NCI-H524 (cell line): ENCODE measurements at places on chromosomes 2 and 18.

DNA sequence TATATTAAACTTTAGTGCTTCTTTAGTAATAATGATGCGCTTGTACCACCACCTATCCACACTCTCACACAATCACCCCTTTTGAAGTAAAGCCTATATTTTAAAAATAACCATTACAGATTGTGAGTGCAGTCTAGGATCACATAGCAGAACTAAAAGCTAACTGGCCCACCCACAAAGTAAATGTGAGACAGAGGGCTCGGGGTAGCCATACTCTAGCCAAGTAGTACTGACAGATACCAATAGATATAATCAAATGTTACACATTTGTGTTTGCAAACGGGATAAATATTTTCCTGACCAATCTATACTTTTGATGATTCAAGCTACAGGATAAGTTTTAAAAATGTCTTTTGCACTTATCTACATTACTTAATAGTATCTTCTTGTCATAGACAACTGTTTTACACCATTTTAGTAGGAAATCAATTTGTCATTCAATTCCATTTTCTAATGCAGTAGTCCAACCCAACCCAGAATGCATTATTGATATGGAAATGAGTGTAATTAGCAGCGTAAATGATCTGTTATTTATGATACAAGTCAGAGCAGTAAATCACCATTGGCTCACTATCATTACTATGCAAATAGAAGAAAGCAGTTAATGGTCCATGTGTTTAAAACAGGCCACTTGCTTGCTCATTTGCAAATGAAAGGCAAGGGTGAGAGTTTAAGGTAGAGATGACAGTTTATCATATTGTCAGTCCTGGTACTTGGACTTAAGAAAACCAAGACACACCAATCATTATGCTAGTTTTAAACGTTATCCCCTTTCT, 111.8 kb downstream of the ERBB4 start:
- no peak for DNase-seq

DNA sequence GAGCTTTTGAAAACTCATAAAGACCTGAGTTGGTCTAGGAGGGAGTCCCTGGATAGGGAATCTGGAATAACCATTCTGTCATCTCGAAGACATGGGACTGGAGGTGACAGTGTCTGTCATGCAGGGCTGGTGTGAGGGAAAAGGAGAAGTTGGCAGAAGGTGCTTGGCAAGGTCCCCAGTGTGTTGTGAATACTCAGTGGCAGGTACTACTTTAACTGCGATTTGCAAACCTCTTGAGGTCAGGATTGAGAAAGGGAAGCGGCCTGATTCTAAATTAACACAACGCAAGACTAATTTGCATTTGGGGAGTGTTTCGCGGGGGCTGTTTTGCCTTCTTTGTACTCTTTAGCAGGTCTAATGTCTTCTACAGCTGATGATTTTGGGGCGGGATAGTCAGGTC, 77.0 kb upstream of the TMEM200C start:
- no peak for DNase-seq

GRCh38 chr2:100778637-100779450, 41.1 kb upstream of the NPAS2 start:
- DNase-seq = no peak

DNA sequence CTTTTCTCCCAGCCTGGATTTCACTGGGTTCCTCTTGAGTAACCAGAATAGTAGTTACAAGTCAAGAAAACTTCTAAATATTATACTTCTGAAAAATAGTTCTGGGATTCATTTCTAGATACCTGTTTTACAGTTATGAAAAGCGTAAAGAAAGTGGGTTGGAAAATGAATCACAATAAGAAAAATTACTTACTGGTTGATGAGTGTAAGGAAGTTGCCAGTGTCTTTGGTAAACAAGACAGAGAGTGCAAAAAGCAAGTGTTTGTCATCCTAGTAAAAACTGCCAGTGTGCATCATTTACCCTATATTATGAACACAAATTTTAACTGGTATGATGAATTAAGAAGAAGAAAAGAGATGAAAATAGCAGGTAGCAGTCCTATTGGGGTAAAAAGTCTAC, 88.9 kb downstream of the R3HDM1 start:
- no peak for DNase-seq

- no peak for DNase-seq
Observed at GRCh38 chr18:13269013-13269280, 50.4 kb downstream of the LDLRAD4 start.

DNA sequence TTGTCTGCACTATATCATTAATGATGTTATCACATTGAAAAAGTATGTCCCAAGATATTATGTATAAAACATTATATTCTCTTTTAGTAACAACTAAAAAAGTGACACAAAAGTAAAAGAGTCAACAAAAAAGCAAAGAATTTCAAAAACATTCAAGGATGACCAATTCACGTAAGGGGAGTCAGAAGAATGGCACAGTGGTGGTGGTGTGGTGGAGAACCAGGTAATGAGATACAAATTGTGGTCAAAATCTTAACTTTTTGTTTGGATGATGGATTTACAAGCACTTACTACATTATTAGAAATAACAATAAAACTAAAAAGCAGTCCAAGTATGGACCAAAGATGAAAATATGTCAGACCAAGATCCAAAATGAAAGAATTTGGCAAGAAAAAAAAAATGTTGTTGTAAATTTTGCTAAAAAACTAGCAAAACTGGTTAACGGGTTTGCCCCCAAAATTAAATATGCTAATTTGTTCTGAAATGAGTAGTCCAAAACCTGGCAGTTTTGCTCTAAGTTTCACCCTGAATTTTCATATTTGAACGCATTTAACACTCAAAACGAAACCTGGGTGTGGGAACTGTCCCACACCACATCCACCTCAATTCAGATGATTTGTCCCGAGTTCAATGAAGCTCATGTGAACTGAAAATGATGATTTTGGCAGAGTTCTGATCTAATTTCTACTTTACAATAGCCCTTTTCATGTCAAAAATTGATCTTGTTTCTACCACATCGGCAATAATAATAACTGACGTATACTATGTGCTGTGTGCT, 135.8 kb downstream of the IKZF2 start:
- no peak for DNase-seq

- DNase-seq = no peak
Observed at GRCh38 chr18:3857544-3857943, 407.6 kb downstream of the TGIF1 start.

DNA sequence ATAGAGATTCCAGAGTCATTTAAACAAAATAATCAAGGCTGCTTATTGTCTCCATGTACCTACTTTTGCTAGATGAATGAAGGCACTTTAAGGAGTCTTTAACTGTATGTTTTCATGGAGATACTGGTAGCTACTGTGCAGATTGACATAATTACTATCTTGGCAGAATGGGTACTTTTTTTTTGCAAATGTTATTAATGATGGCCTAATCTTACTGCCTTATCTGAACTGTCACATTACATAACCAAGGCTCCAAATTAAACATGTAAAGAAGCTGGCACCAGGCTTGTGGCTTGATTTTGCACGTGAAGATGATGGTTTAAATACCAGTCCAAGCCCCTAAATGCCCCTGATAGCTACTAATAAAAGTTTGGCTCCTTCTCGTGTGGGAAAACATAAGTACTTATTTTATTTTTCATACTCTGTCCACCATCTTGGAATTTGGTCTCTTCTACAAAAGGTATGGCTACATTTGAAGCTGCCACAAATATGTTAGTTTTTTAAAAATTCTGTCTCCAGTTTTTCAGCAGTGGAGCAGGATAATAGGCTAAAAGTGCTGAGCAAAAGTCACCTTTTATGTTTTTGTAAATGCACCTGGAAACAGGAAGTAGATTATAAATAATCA, 4.1 kb downstream of the TRIB2 start:
- DNase-seq = no peak

DNA sequence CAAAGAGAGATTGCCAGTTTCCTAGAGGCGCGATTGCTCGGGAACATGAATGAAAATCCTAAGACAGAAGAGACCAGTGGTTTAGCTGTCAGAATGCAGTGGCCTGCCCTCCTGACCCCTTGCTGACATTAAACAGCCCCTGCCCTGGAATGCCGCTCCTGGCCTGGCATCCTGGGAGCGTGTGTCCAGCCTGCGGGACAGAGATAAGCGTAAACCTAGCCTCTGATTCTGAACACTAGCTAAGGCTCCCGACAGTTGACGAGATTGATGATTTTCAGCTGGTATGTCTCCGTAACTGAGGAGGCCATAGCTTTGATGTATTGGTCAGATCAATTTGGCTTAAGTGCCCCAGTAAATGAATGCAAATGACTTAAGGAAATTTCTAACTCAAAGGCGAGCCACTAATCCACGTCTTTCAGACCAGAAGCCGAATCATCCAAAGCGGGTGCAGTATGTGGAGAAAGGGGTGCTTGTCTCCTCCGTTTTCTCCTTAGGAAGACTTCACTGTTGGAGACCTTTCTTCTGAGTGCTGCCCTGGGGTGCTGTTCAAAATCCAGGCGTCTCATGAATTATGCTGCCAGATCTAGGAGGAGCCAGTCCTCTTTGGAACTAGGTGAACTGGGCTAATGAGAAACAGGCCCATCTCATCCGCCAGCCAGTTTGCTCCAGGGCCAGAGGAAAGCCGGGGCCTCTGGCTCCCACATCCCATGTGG, 142.5 kb upstream of the L3MBTL4 start:
- DNase-seq = no peak

- DNase-seq = no peak
Observed at GRCh38 chr2:99420751-99421299, 69.0 kb downstream of the REV1 start.

DNA sequence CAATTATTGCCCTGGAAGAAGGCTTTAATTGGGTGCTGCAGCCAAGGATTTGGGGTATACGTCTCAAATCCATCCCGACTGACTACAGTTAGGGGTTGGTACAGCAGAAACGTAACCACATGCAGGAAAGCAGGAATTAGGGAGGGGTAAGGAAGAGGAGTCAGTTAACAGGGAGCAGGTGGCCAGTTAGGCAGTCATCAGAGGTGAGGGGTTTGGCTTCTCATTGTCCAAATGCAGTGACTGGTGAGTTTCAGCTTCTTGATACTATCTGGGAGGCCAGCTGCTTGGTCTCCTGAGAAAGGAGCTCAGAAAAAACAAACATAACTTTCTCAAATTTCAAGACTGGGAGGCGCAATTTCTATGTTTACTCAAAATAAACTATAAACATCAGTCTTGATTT, 38.8 kb upstream of the UBE2F start:
- DNase-seq = no peak

- DNase-seq = peak; percentile 7
Observed at GRCh38 chr18:5052491-5052890, 144.6 kb downstream of the AKAIN1 start.

DNA sequence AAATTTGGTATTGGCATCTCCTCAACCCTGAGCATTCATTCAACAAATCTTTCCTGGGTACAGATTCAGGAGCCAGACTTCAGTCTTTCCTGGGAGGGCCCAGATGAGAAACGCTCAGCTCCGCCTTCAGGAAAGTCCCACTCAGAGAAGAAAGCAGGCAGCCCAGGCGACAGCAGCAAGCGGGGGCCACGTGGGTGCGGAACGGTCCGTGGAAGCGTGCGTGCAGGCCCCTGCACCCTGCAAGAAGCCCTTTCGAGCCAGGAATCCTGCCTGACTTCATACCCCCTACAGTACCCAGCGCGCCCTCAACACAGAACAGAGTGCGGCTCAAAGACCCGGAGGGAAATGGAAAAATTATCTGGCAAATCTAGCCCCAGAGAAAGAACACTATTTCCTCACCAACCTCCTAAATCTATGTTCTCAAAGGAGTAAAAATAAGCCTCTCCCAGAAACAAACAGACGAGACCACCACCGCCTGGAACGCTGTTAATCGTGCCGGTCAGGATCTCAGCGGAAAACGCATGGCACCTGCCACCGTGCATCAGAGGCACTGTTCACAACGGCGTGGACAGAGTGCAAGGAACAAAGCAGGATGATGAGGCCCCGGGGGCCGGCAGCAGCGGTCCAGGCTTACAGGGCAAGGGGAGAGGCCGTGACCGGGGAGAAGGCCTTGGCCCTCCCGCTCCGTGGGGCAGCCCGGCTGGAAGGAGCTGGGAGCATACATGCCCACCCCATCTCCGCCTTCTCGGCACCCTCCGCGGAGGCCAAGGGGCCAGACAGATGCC, 318.3 kb downstream of the EIPR1 start:
- no peak for DNase-seq

GRCh38 chr2:98308068-98308467, 38.2 kb upstream of the CNGA3 start:
- DNase-seq = no peak

- DNase-seq = no peak
Observed at GRCh38 chr18:67608615-67609273, 92.2 kb upstream of the DSEL start.

- DNase-seq = no peak
Observed at GRCh38 chr2:19207452-19207851, 151.0 kb downstream of the OSR1 start.

DNA sequence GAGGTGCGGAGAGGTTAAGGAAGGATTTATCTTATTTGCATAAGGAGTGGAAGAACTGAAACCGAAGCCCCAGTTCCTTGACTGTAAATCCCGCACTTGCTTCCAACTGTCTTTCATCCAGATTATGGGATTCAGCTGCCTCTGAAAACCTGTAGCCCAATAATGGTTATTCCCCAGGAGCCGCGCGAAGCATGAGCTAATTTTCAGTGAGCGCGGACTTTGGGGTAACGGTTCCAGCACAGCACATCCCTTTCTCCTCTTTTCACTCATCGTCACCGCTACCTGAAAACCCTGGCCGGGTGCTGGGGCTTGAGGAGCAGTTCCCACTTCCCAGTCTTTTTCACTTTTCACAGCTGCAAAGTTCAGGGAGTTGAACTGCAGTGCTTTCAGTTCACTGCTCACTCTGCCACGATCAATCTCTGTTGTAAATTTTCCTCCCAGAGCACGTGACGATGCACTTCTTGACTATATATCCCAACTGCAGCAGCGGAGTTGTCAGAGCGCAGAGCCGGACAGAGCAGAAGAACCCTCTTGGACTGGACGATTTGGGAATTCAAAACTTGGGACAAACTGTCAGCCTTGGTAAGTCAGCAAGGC, at the start of gene KCNE4:
TSS of gene KCNE4 (plus strand) at position 498 of the 597 bp plus-strand sequence. CDS start 641 bp downstream, outside the sequence.
- peak; percentile 51 for DNase-seq

GRCh38 chr2:152559008-152559407, 158.3 kb downstream of the PRPF40A start:
- no peak for DNase-seq

- DNase-seq = no peak
Observed at GRCh38 chr2:74420006-74420405, 1.4 kb downstream of the C2orf81 start.

GRCh38 chr18:80251700-80252099, 4.4 kb upstream of the PARD6G start:
- no peak for DNase-seq

GRCh38 chr2:235727891-235728799, 234.3 kb downstream of the AGAP1 start:
- DNase-seq = no peak

DNA sequence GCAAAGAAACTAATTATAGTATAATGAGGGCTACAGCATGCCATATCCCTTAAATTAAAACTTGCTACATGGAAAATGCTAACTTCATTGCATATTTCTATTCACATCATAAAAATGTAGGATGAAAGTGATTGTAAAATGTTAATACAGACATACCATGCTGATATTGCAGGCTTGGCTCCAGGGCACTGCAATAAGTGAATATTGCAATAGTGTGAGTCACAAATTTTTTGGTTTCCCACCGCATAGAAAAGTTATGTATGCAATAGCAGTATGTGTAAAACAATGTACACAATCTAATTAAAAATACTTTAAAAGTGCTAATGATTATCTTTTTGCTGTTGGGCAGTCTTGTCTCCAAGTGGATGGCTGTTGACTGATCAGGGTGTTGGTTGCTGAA, 162.1 kb downstream of the CD8B2 start:
- DNase-seq = no peak
